ENCODE measurements at places on chromosomes 13 and 19.

- DNase-seq, result peak; percentile 80
Observed at GRCh38 chr19:10625003-10625761, at the start of gene SLC44A2. Gene SLC44A2, plus strand, starts transcription at chr19:10625553. Its CDS starts 81 bp downstream, at chr19:10625634.

- DNase-seq, result peak; percentile 49
Observed at GRCh38 chr19:39413272-39413910, 922 bp downstream of the PLEKHG2 start.

DNA sequence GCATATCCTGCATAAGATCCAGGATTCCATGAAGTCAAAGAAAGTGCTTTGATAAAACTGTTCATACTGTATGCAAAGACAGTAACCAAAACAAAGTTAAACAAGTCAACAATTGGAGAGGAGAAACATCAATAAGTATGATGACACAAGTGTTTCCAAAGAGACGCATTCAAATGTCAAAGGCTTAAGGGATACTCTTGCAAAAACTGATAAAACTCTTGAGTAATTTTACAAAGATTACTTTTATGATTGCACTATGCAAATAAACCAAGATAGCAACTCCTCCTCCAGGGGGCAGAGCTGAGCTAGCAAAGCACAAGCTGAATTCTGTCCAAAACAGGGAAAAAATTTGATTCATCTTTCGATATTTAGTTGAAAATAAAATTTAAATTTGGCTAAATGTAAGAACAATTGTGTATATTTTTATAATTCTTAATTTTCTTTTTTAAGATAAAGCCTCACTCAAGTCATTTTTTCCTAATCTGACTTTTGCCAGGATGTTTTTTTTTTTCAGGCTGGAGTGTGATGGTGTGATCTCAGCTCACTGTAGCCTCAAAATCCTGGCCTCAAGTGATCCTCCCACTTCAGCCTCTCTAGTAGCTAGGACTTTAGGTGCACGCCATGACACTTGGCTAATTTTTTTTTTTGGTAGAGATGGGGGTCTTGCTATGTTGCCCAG lies 84.0 kb downstream of the MZT1 start:
- DNase-seq, result no peak

GRCh38 chr19:36256853-36257519 lies 42.1 kb downstream of the ZNF146 start:
- DNase-seq, result no peak

- DNase-seq, result no peak
Observed at GRCh38 chr13:29909081-29909730, 58.8 kb upstream of the UBL3 start.

GRCh38 chr19:11457115-11457514 lies 21.7 kb downstream of the PRKCSH start:
- no peak for DNase-seq

GRCh38 chr13:75610466-75610865 lies 25.7 kb upstream of the LMO7 start:
- DNase-seq, result no peak
